ENCODE measurements at places on chromosomes 7 and 10. TPM values are rescaled to one million over a fixed set of nuclear protein-coding genes. Genes with fewer than 3 reads are reported as not detected.

DNA sequence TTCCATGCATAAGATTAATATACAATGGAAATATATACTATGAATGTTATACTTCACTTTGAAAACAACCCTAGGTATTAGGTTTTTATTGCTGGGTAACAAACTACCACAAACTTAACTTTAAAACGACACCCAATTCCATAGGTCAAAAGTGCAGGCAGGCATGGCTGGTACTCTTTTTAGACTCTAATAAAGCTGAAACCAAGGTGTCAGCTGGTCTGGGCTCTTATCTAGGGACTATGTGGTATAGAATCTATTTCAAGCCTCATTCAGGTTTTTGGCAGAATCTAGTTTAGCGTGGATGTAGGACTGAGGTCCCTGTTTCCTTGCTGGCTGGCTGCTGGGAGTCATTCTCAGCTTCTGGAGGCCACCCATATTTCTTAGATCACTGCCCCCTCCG lies 65.0 kb upstream of the TMEM168 start:
- no peak for DNase-seq

DNA sequence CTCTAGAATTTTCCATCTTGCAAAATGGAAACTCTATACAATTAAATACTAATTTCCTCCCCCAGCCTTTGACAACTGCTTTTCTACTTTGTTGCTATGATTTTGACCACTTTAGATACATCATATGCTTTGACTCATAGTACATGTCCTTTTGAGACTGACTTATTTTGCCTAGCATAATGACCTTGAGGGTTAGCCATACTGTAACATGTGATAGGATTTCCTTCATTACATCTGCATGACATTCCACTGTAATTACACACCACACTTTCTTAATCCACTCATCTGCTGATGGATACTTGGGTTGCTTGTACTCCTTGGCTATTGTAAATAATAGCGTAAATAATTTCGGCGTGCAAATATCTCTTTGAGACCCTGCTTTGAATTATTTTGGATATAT lies 127.7 kb downstream of the JAZF1 start:
- DNase-seq: peak; percentile 76

GRCh38 chr7:109836016-109836415 lies 1254.9 kb upstream of the LRRN3 start:
- DNase-seq: no peak

TMEM139 gene
- polyA plus RNA-seq: not detected

SVIL gene
- 28.5 TPM for polyA plus RNA-seq
